ENCODE measurements at places on chromosomes 4 and X. TPM values are rescaled to one million over a fixed set of nuclear protein-coding genes. Genes with fewer than 3 reads are reported as not detected.
A peak's percentile ranks its signal among the peaks of the same experiment; 100 is the strongest.

The PARM1 gene
- total RNA-seq, result not detected

The ETNPPL gene
- total RNA-seq, result not detected

The ARL13A gene
- total RNA-seq, result not detected

The PHOX2B gene
- not detected for total RNA-seq

The CXCL13 gene
- not detected for total RNA-seq

The ARAP2 gene
- not detected for total RNA-seq

The TMPRSS11D gene
- not detected for total RNA-seq

The L1CAM gene
- 55.7 TPM for total RNA-seq

The ZIC3 gene
- not detected for total RNA-seq

The LRRC66 gene
- 0.09 TPM for total RNA-seq

The SUPT20HL1 gene
- total RNA-seq, result not detected

The P2RY4 gene
- total RNA-seq, result not detected

The FGFBP2 gene
- total RNA-seq, result not detected

The SORCS2 gene
- total RNA-seq, result not detected

The CLIC2 gene
- total RNA-seq, result not detected

- no peak for DNase-seq
Measured at GRCh38 chr4:7004331-7004730, 38.8 kb upstream of the TADA2B start.

DNA sequence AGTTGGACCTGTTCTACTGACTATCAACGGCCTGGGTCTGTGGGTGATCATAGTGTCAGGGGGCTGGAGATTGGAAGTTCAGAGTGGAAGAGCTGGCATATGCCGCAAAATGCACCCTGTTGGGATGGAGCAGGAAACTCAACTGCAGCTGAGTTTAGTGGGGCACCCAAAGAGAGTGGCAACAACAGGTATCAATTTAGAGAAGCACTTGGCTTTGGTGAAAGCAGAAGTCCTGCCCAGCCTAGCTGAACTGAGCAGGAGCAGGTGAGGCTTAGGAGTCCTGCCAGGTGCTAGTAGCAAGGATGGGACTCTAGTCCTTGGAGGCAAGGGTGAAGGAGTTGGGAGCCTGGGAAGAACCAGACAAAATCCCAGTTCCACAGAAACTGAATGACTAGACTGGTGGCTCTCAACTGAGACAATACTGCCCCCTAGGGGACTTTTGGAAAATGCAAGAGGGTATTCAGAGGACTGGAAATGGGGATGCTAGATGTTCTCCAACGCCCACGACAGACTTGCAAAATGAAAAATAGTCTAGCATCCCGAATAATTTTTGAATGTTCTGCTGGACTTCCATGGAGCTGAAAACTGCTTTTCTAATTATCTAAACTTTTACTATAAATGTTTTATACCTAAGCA lies 49.4 kb downstream of the RTL9 start:
- DNase-seq, result peak; percentile 46

DNA sequence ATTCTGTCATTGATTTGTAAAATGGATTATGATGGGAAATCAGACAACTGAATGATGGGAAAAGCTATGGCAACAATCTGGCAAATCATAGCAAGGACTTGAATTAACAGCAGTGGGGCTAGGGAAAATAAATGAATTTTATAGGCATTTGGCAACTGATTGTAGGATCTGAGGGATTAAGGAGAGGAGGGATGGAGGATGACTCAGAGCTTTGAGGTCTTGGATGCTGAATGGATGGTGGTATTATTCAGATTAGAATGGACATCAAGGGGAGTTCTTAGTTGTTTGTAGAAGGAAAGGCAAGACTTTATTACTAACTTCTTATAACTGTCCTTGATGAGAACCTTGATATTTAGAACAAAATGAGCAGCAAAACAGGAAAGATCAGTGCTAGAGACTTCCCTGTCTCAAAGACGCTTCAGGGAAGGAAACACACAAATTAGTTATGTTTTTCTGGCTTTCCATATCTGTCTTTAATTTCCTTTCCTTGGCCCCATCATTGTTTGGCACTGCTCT lies 51.4 kb upstream of the HHIP start:
- no peak for DNase-seq

DNA sequence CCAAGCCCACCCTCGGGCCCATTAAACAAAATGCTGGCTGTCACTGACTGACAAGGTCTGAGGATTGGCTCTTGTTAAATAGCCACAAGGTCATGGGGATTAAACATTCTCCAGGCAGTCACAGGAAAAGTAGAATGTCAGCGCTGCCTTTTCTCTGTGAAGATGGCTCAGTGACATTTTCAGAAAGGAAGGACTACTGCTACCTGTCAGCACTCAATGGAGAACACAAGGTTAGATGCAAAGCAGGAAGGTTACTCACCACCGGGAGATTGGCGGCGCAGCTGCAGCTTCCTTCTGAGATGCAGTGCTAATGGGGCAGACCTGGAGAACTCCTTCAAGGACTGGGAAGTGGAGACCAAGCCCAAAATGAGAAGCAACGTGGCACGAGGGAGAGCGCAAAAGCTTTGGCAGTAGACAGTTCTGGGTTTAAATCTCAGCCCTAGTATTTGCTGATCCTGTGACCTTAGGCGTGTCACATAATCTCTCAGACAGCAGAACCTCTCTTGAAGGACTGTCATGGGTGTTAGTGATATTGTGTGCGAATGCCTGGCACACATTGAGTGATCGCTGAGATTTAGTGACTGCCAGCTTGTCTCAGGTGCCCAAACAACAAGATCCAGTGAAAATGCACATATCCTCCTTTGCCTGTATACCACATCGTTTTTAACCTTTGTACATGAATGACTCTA lies 213.1 kb upstream of the BOD1L1 start:
- DNase-seq, result no peak

- DNase-seq, result no peak
Measured at GRCh38 chr4:1885414-1885813, 14.2 kb downstream of the NSD2 start.

GRCh38 chr4:154872198-154872597 lies 91.1 kb downstream of the RBM46 start:
- no peak for DNase-seq

GRCh38 chrX:153685156-153685536 lies 2.6 kb upstream of the SLC6A8 start:
- DNase-seq, result no peak

DNA sequence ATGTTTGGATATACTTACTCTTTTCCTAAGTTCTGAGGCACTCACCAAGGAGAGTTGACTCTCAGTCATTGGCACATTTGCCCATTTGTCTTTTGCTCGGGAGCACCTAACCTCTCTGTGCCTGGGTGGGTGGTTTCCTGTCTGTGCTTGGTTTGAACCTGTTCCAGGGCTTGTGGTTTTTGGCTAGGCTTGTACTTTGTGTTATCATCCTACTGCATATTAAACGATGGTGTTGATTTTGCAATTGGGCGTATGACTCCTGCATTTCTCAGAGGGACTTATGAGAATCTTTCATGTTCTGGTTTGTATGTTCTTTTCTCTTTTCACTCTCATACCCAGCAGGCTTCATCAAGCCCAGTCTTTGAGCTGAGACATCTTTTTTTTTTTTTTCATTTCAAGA lies 161.7 kb downstream of the BTC start:
- peak; percentile 17 for DNase-seq

GRCh38 chr4:99846891-99847290 lies 30.3 kb downstream of the DAPP1 start:
- no peak for DNase-seq

- peak; percentile 42 for DNase-seq
Measured at GRCh38 chrX:65596270-65597034, 61.9 kb upstream of the LAS1L start.

DNA sequence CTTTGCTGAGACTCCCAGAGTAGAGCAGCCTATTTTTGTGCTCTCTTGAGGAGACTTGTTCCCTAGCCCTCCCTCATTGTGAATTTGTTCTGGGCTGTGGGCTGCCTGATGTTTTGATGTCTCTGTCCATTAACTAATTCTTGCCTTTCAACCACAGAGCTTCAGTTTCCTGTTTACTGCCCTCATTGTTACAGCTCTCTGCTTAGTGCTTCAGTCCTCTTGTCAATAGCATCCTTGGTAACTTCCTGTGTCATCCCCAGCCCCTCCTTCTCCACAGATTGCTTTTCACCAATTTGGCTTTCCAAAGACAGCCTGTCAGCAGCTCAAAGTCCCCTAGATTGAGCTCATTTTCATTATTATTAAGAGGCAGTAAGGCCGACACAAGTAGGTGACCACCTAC lies 69.9 kb downstream of the COX7B2 start:
- DNase-seq, result no peak

GRCh38 chrX:53694642-53695041 lies 8.1 kb upstream of the HUWE1 start:
- DNase-seq, result no peak

DNA sequence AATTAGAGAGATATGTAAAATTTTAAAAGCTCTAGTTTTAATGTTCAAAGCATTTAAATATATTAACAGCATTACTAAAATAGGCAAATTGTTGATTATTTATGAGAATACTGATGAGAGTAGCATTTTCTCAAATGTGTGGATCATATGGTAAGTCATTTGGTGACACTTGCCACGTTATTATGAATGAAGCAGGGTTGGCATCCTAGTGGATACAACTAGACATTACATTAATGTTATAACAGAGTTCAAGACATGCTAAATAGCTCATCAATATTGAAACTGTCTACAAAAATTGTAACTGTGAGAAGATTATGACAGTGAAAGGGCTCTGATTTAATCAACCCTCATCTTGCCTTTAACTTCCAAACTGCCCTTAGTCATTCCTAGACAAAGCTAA lies 171.1 kb downstream of the PDGFC start:
- no peak for DNase-seq

DNA sequence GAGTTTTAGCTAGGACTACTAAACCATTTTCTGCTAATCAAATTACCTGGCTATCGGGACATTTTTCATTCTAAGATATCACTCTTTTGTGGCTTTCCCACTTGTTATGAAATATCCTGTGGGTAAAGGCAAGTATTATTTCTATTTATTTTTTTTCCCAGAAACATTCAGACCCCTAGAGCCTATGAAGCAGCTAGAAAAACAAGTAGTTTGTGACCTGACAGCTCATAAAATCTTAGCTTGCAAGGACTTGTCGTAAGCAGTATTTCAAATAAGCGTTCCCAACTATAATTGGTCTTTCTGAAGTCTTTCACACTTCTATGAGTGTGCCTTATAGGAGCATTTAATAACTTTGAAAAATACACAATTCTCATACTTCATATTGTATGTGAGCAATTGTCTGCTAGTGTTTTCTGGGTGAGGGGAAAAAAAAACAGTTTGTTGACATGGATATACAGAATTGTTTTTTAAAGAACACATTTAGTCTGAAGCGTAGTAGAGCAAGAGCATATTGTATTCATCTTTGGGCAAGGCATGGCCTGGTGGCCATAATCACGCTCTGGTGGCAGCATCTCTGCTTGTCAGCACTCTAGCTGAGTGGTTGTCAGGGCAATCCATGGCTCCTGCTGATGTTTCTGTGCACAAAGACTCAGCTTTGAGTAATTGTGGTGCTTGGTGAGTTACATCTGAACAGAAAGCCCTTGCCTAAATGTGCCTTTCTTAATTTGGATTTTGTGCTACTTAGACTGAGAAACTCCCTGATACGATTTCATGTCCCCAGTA lies 2.6 kb downstream of the MCUB start:
- DNase-seq, result no peak

GRCh38 chr4:105182211-105182610 lies 35.5 kb downstream of the TET2 start:
- no peak for DNase-seq

GRCh38 chr4:10461850-10462400 lies 4.7 kb upstream of the ZNF518B start:
- no peak for DNase-seq
